ENCODE measurements at places on chromosomes 11 and 22.

DNA sequence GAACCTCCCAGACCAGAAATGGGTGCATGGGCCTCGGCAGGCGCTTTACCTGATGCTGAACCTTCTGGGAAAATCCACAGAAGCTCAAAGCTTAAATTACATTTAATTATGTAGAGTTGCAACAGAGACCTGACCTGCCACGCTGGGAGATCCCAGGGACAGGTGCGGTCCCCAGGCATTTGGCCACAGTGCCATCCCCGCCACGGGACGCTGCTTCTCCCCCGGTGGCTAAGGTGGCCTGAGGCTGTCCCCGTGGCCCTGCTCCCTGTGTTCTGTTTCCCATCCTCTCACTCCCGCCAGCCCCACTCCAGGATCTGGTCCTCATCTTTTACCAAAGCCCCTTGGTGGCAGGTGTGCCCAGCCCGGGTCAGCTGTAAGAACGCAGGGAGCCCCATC, 39.6 kb downstream of the GRAMD4 start:
- no peak for DNase-seq

DNA sequence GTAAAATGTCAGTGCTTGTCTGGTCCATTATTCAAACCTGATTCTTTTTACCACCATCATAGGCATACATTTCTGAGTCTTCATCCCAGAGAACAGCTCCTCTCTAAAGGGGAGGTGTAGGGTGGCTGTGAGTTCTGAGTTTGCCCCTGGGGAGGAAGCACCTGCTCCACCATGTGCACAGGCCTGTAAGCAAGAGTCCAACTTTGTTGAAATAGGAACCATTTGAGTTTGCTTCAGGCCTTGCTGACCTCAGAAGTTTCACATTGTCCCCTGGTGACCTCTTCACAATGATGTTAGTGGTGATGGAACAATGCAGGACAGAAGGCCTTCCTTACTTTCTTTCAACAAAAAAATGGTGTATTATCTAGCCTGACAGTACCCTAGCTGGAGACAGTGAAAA, 54.6 kb upstream of the TOP3B start:
- no peak for DNase-seq

- no peak for DNase-seq
Observed at GRCh38 chr11:92357344-92357743, 132.7 kb downstream of the FAT3 start.

DNA sequence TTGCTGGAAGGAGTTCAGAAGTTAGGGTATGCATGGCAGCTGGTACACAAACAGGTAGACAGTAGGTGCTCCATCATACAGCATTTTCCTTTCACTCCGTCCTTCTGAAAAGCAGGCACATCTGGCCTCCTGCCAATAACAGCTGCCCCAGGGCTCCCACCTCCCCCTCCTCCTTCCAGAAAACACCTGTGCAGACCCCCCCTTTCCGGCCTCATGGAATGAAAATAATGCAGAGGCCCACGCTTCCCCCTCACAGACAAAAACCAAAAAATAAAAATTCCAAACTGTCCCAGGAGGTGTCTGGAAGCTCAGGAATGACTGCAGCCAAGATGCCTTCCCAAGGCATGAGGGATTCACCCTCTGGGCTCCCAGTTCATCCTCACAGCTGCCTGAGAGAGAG, 185.5 kb downstream of the MN1 start:
- DNase-seq = no peak

GRCh38 chr11:91630916-91631673, 593.5 kb upstream of the FAT3 start:
- DNase-seq = no peak

DNA sequence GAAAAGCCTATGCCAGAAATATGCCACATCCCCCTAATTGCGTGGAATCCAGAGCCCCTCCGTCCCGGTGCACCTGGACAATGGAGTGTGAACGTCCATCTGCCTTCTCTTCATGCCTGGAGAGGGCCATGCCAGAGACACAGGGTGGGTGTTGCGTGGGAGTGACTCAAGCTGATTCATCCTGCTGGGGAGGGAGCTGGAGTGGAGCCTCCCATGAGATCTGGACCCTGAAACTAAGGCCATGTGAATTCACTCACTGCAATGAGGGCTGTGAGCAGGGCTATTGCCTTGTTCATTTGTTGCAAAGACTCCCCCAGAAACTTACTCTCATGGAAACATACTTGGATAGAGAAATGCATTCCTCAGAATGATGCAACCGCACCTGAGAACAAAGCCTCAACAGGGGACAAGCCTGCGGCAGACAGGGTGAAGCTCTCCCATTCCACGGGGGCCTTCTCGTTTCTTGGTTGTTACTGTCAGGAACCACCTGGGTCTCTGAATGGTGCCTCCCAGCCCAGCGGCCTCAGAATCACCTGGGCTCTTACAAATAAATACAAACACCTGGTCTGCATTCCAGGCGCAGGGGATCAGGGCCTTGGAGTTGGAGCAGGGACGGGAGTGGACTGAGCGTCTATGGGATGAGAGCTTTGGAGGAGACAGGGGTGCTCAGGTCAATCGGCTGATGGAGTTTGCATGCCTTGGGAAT, 1031.2 kb downstream of the BRD1 start:
- no peak for DNase-seq
